Germinal center (tissue), 1 donor: ENCODE measurements at places on chromosomes 3 and 15.

DNA sequence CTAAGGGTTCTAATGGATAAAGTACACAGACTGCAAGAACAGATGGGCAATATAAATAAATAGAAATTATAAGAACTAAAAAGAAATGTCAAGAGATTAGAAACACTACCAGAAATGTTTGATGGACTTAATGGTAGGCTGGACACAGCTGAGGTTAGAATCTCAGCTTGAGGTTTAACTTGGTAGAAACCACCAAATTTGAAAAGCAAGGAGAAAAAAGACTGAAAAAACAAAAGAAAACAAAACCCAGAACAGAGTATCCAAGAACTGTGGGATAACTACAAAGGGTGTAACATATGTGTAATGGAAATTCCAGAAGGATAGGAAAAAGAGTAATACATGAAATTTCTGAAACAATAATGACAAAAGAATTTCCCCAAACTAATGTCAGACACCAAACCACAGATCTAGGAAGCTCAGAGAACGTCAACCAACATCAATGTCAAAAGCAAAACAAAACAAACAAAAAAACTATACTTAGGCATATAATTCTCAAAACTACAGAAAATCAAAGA, 35.0 kb downstream of the RFX7 start:
- no peak for DNase-seq

DNA sequence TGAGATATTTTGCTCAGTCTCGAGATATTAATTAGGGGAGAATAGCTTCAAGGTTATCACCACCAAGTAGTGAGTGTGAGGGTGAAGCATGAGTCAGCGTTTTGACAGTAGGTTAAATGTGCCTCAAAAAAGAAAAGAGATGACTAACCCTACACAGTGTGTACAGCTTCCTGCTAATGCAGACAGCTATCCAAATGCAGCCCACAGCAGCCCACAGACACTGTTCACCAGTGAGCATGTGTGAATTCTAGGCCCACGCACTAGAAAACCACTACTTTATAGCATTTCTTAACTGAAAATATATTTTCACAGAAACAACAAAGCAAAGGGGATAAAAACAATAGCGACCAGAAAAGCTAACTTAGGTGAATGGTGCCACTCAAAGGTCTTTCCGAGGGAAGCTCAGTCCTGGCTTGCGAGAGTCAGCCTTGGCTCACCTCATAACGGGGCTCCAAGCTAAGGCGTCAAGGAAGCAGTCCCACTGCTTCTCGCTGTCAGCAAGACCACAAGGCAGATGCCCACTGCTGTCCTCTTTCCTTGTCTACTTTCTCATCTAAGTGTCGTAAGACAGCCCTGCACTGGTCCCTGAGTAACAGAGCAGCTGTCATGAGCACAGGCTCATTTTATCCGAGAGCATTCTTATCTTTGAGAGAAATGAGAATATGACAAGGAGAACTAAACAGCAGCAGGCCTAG, 47.6 kb downstream of the TXNRD3 start:
- DNase-seq = no peak

DNA sequence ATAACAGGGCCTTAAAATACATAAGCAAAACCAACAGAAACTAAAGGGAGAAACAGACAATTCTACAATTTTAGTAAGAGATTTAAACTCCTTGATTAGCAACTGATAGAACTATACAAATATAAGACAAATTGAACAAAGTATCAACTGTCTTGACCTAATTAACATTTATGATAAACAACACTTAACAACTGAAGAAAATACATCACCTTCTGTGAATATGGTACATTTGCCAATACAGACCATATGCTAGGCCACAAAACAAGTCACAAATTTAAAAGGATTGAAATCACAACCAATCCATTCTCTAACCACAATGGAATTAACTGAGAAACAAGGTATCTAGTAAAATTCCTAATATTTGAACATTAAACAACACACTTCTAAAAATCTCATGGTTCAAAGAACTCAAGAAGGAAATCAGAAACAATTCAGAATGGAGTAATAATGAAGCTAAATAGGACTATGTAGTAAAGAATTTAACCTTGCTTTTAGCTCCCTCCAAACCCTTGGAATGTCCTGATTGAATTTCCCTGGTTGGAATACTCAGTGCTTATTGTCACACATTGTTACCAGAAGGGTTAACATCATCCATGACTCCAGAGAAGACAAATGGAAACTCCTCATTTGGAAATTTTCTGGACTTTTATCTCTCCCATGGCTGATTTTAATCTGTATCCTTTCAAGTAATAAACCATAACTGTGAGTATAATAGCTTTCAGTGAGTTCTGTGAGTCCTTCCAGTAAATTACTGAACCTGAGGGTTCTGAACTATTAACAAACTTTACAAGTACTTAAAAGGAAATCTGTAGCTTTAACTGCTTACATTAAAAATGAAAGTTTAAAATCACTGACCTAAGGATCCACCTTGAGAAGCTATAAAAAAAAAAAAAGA, 88.8 kb downstream of the DLG1 start:
- no peak for DNase-seq

DNA sequence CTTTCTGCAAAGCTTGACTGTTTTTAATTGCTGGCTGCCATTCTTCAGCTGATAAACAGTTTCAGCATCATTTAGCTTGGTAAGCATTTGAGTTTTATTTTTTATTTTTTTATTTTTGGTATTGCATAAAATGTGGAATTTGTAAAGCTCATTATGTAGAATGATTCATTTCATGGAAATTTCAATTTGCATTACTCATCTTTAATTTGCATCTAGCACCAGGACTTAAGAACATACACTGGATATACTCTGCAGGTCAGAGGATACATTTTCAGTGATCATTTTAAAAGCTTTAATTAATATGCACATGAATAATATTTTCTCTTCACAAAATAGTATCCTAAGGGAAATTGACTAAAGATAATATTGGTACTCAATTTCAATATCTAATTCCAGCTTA, 732.4 kb upstream of the BCHE start:
- no peak for DNase-seq

DNA sequence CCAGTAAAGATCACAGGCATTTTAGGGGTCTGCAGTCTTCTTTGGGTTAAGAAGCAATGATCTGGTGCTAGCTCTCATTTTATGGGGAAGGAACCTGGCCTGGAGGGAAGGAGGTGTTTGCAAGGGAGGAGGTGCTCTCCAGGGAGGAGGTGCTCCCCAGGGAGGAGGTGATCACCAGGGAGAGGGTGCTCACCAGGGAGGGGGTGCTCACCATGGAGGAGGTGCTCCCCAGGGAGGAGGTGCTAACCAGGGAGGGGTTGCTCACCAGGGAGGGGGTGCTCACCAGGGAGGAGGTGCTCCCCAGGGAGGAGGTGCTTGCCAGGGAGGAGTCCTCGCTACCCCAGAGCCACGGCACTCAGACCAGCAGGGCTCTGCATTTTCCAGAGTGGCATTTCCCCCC, 115.7 kb downstream of the TLE3 start:
- no peak for DNase-seq

DNA sequence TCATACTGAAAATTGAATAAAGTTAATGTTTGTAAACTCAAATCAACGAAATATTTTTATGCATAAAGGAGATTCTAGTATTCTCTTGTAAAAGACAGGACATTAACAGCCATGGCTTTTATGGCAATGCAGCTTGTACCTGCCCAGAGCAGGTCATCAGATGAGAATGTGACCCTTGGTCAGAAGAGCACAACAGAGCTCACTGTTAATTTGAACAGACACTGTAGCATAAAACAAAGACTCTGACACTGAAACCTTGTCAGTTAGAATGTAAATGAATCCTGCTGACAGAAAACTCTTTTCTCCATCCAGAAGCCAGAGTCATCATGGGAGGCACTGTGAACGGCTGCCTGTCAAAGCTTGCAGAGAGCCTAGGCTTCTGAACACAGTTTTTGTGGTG, 410.6 kb downstream of the RAP2B start:
- no peak for DNase-seq

DNA sequence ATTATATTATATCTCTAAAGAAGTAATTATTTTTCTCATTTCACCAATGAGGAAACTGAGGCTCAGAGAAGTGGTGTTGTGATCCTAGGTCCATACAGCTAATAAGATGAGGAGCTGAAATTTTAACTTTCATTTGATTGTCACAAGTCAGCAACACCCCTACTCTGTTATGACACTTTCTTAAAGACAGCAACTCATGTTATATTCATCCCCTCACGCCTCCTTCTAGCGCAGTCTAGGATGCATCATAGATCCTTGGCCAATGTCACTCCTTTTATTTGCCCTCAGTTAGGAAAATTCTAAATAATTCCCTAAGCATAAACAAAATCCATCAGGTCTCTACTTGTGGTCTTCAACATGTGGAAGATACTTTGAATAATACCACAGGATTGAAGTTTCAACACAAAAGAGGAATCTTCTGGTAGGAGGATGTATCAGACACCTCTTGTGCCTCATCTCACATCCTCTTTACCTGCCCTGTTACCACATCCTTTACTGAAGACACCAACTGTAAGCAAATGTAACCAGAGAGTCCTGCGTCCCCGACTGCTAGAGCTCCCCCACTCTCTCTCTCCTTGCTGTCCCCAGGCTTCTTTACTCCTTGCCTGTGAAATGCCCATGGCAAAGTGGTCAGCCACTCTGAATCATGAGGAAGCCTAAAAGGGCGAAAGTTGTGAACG, 53.7 kb downstream of the TRIM42 start:
- no peak for DNase-seq

- DNase-seq = no peak
These were observed 13.2 kb upstream of the ZBTB20 start for GRCh38 chr3:115160295-115160694.

- DNase-seq = no peak
These were observed 148.8 kb upstream of the ROPN1 start for GRCh38 chr3:124140746-124141145.

GRCh38 chr3:26308454-26308853, 314.1 kb upstream of the LRRC3B start:
- DNase-seq = no peak

DNA sequence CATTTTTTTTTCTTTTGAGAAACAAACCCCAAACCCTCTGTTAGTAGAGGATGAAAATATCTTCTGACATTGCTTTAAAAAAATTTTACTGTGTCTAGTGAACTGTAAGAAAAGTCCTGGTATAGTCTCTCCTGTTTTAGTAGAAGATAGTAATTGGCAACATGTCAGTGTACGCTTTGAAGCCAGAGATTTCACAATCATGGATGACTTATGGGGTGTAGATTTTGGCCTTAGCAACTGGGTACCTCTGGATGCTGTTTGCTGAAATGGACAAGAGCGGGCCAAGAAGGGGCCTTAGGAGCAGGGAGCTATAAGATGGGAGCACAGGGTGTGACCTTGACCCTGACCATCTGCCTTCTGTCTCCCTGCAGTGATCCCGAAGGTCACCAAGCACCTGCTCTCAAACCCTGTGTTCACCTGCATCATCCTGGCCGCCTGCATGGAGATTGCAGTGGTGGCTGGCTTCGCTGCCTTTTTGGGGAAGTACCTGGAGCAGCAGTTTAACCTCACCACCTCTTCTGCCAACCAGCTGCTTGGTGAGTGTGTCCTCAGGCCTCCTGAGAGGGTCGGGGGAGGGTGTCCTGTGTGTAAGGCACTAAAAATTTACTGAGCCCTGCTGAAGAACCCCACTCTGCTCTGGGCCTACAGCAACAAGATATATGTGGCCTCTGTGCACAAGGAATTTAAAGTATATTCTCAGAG, 266.7 kb downstream of the SLCO3A1 start:
- no peak for DNase-seq

DNA sequence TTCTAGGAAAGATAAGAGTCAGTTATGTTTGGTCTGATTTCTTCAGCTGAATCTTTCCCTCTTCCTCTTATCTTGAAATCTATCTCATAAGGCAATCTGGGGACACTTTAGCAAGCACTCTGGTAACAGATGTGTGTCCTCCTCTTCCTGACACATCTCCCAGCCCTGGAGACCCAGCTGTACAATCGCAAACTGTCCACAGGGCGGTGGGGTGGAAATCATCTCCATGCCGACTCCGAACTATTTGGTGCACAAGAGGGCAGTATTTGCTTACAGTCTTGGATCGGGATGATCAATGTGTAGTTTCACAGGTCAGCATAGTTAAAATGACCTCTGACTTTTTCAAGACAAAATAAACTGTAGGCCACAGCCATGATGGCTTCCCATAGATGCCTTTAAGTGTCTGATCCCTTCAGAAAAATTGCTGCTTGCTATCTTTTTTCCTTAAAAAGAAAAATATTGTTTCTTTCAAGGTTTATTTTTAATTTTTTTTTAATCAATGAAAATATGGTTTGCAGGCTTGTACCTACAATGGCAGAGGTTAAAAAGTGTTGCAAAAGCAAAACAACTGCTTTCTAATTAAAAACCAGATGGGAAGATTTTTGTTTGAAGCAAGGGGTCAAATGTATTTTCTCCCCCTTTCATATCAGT, 17.7 kb downstream of the EEFSEC start:
- no peak for DNase-seq

- DNase-seq = no peak
These were observed 157.9 kb downstream of the FOXP1 start for GRCh38 chr3:71425491-71426071.

- DNase-seq = no peak
These were observed 516.7 kb downstream of the MECOM start for GRCh38 chr3:169146866-169147237.

GRCh38 chr3:16928386-16929132, 43.8 kb downstream of the PLCL2 start:
- DNase-seq = no peak

DNA sequence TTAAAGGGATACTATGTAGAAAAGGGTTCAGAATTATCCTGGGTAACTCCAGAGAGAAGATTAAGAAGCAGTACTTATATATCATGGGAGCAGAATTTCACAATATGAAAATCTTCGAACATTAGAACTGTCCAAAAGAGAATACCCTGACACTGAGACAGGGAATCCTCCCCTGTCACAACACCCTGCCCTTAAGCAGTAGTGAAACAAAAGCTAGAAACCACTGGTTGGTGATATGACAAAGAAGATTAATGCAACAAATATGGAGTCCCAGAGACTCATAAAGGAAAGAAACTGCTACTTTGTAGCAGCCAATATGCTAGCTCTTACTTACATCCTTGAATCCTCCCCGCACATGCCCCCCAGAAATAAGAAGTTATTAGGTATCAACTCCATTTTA, 18.5 kb downstream of the MIX23 start:
- DNase-seq = no peak

DNA sequence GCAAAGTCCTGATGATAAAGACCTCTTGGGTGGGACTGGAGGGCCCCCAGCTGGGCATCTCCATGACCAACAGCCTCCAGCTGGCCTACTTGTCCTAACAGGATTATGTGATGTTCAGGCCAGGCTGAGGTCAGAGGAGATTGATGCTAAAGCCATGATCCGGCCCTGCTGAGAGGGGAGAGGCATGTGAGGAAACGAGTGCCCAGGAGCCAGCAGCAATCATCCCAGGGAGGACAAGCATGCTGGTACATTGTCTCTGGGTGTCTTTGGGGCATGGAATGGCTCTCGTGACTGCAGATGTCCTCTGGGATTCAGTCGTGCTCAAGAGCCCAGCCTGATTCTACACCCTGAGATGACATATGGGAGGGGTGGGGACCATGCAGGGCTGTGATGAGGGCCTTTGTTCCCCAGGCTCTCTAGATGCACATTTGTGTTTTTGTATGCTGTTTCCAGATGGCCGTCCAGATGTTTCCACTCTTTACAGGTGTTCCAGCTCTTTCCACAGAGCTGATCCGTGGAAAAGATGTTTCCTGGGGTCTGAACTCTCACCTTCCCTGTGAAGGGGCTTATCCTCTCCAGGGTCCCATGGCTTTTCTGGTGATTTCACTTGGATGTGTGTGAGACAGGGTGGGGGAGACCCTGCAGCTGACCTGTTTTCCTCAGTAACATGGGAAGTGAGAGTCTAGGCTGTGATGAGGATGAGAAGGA, 20.2 kb downstream of the SLC24A1 start:
- DNase-seq = no peak

GRCh38 chr3:99529265-99529664, 109.1 kb upstream of the COL8A1 start:
- no peak for DNase-seq
